Renal cortex interstitium (tissue), 15 donors: ENCODE measurements at places on chromosomes 12 and 14. TPM values are rescaled to one million over a fixed set of nuclear protein-coding genes. Genes with fewer than 3 reads are reported as not detected.

Gene ALG10B
- 12.9 TPM for polyA plus RNA-seq

Gene SART3
- polyA plus RNA-seq = 61.6 TPM

Gene CTSG
- polyA plus RNA-seq = 0.76 TPM

Gene SSPN
- 14.2 TPM for polyA plus RNA-seq

Gene PTGR2
- polyA plus RNA-seq = 14.7 TPM

Gene FAM181A
- not detected for polyA plus RNA-seq
